Bronchial epithelial cell (primary cell): ENCODE measurements at places on chromosomes 5 and 9.

GRCh38 chr9:36207546-36208012, 16.9 kb downstream of the CLTA start:
- DNase-seq, result peak; percentile 30

DNA sequence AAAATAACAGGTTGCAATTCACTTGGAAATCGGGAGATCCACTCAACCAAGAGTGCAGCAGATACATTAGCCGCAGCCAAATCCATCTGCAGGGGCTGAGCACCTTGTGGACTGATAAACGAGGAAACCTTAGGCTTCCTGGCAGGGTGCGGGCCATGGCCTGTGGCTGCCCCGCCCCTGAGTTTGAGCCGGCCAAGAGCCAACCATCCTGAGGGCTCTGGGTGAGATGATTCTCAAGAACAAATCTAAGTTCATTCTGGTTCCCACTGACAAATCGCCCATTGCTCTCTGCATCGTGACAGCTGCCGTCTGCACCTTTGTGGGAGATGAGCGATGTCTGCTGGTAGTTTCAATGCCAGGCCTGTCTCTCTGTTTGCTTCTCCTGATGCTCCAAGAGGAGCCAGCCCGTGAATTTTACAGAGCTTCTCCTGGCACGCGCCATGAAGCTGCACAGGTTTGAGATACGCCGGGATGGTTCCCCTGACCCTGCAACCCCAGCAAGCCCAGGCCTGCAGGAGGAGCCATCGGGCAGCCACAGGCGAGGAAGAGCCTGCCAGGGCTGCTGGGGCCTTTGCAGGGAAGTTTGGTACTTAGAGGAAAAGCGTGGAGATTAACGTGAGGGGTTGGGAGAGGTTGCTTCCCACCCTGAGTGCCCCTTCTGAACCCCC, 154.0 kb downstream of the OLFM1 start:
- DNase-seq, result no peak

GRCh38 chr9:114898741-114899140, 31.6 kb downstream of the TNFSF8 start:
- no peak for DNase-seq

- DNase-seq, result peak; percentile 79
These were observed 713 bp downstream of the MOB3B start for GRCh38 chr9:27528886-27529315.

GRCh38 chr9:104758974-104759373, 5.0 kb upstream of the NIPSNAP3B start:
- DNase-seq, result no peak

GRCh38 chr5:71471193-71471592, 15.7 kb downstream of the BDP1 start:
- DNase-seq, result peak; percentile 85
